ENCODE measurements at places on chromosomes 2 and 18.

- DNase-seq, result no peak
Measured at GRCh38 chr2:96694816-96695455, 44.9 kb downstream of the LMAN2L start.

DNA sequence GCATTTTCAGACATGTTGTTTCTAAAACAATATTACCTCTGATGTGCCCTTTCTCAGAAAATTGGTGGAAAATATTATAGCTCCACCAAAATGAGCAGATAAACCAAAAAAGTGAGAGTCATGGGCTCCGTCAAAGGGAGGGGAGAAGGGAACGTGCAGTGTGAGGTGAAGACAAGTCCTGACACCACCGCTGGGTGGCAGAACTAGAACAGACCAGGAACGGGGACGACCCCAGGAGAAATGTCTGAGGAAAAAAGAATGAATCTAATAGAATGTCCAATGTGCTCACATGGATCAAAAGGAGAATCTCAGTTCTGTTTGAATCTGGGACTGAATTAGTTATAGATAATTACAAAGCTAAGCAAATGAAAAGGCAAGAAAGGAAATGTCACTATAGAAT, 22.6 kb upstream of the BCL2 start:
- peak; percentile 35 for DNase-seq

- DNase-seq, result no peak
Measured at GRCh38 chr2:46982351-46983064, 66.9 kb upstream of the MCFD2 start.

- no peak for DNase-seq
Measured at GRCh38 chr18:21162786-21163185, 51.2 kb upstream of the ROCK1 start.

GRCh38 chr2:198315791-198316630, 511.6 kb downstream of the PLCL1 start:
- DNase-seq, result no peak

DNA sequence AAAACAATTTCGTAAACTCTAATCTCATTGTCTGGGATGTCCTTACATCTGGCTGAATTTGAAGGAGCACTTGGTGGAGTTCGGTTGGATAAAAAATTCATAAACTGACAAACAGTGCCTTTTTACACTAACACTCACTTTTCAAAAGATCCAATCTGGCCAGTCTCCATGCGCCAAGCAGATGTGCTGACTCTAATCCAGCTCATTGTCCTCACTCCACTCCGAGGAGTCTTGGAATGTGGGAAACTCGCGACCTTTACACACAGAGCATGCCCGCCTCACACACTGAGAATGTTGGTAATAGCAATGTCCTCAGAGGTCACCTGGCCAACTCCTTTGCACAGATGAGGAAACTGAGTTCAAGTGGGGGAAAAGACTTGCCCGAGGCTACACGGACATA, 66.8 kb downstream of the XDH start:
- DNase-seq, result peak; percentile 69

- DNase-seq, result peak; percentile 73
Measured at GRCh38 chr2:102166189-102166845, 20.5 kb upstream of the IL1RL2 start.

GRCh38 chr2:235727174-235727573, 233.3 kb downstream of the AGAP1 start:
- DNase-seq, result no peak

DNA sequence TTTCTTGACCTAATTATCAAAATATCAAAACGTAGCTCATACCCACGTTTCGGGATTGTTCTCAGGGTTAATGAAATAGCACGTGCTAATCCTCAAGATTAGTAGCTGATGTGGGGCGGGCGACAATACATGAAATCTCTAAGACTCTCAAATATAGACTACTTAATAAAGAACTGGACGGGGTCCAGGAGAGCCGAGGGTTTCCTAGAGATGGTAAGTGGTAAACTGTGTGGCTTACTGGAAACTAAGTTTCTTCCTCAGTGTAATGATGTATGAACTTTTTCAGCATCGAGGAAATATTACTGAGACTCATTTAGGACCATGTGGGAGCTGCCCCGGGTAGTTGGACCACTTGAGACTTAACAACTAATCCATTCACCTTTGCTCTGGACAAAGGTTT, 453.3 kb upstream of the SALL3 start:
- DNase-seq, result no peak

DNA sequence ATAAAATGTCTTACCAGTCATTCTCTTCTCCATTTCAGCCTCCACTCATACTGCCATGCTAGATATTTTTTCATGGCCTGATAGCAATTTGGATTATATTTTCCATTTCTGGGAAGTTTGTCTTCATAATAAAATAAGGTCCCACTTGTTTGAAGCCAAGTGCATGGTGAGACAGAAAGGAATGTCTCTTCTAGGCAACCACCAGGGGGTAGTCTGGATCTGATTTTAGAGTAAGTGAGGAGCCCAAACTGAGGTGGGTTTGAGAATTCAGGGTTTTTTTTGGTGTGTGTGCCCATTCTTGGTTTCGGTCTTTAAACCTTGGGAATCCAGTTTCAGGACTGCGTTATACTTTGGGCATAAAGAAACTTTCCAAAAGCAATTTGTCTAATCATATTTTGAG, 315.5 kb downstream of the RPRM start:
- peak; percentile 13 for DNase-seq

GRCh38 chr18:25305584-25305983, 46.4 kb downstream of the ZNF521 start:
- DNase-seq, result peak; percentile 44
